ENCODE measurements at places on chromosomes 5 and 9.

DNA sequence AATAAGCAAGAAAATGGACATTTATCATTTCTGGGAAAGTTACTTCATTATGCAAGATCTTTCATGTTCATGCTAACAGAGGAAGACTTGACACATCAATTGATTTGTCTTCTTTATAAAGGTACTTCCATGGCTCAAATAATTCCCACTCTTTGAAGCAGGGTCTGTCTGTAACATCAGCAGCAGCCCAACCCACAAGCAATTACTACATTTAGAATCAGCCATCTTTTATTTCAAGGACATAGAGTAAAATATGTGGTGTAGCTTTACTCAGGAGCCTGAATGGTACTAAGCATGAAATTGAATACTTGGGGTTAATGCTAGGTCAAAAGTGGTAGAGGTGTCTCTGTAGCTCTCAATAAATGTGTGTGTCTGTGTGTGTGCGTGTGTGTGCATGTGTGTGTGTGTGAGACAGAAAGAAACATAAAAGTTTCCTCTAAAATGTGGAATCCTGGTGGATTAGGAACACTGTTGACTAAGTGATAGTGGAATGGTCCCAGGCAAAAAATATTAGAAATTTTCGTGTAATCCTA, 581.1 kb downstream of the CAAP1 start:
- no peak for DNase-seq

DNA sequence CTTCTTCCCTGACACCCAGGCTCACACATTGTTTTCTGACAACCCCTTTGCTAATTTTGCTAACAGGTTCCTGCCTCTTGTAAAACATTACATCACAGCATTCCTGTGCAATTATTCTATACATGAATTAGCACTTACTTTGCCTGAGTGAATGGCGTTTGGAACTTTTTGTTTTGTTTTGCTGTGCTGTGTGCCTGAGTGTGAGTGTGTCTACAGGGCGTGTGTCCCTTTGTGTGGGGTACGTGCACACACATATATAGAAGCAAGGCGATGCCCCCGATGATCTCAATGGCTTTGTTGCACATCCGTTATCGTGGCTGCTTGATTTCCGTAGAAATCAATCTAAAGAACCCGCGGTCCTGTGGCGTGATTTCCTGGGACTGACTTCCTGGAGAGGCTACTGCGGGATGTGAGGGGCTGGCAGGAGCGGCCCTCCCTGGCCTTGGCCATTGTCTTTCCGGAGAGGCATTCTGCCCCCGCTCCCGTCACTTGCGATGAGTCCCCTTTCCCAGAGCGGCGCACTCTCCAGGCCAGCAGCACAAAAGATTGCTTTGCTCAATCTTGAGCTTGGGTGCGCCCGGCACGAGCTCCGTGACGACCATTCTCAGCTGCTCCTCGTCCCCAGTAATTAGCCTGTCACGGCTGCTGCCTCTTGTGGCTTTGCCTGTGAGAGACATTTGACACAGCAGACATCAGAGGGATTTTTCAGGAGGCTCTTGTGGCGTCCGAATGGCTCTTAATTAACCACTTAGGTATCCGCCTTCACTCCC, 398.1 kb upstream of the IRX1 start:
- DNase-seq = peak; percentile 41

DNA sequence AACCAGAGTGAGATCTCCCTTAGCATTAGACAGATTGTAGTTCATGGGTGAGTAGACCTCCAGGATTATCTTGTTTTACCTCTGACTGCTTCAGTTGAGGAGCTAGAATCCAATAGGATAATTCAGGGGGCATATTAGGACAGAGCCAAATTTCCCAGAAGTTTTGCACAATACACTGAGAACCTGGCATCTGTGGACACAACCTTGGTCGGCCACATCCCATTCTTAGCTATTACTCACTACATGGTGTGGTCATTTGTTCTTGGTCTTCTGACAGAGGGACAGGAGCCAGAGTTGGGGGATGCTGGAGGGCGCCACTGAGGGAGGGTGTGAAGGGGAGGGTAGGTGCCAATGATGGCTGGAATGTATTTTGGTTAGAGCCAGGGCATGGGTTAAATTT, 66.6 kb downstream of the NPR3 start:
- DNase-seq = no peak

- DNase-seq = no peak
Observed at GRCh38 chr5:148961261-148962199, 101.3 kb downstream of the SH3TC2 start.

DNA sequence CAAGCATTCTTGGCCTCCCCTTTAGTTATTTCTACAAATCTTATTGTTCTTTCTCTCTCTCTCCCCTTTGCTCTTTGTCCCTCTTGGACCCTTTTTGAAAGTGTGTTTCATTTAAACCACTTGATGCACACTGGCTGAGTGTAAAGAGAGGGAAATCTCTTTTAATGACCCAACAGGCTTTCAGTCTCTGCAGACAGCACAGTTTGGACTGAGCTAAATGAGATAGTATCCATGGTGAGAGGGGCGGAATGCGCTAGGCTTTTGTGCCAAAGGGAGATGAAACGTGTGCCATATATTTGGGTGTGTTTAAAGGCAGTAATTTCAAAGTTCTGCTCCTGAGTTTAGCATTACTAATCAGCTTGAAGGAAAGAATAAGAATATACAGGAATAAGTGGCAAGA, 184.9 kb downstream of the PCSK1 start:
- no peak for DNase-seq

DNA sequence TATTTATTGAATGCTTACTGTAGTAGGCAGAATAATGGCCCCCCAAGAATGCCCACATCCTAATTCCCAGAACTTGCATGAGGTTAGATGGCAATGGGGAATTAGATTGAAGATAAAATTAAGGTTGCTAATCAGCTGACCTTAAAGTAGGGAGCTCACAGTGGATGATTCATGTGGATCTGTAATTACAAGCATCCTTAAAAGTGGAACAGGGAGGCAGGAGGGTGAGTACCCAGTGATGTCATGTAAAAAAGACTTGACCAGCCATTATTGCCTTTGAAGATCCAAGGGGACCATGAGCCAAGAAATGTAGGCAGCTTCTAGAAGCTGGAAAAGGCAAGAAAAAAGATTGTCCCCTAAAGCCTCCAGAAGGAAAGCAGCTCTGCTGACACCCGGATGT, 71.4 kb downstream of the GABBR2 start:
- peak; percentile 70 for DNase-seq

GRCh38 chr5:65823204-65823603, 101.2 kb downstream of the NLN start:
- DNase-seq = peak; percentile 58

DNA sequence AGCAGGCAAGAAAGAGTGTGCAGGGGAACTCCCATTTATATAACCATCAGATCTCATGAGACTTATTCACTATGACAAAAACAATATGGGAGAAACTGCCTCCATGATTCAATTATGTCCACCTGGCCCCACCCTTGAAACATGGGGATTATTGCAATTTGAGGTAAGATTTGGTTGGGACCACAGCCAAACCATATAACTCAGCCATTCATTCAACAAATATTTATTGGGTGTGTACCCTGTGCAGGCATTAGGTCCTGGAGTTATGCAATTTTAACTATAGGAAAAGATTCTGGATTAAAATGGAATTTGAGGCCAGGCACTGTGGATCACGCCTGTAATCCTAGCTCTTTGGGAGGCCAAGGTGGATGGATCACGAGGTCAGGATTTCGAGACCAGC, 124.2 kb upstream of the GAS1 start:
- peak; percentile 88 for DNase-seq

Data from bronchial epithelial cell (primary cell).